ENCODE measurements at places on chromosomes 7 and 10. TPM values are rescaled to one million over a fixed set of nuclear protein-coding genes. Genes with fewer than 3 reads are reported as not detected.

- H3K27ac ChIP-seq = no peak overlapping the region
- no peaks in the 10 kb centered on the region for H3K36me3 ChIP-seq
- H3K4me3 ChIP-seq = no peak overlapping the region
- no peak for DNase-seq
These were observed 107.7 kb upstream of the MPP7 start for GRCh38 chr10:28410420-28411135.

TCERG1L gene
- total RNA-seq = not detected

DNA sequence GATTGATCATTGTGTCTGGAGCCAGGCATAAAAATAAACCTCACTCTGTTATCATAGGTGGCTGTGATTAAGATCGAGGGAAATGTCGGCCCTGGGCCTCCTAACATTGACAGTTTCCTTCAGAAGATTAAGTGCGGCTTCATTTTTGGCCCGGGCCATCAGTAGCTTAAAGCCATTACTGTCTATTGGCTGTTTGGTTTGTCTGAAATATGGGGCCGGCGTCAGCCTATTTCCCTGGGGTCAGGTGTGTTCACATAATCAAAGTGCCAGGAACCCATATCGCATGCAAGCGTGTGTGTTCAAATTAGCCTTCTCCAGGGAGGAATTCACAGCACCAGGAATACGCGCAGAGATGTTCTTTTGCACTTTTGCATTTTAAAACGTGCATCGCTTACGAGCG lies 114.7 kb downstream of the CUX1 start:
- H3K4me3 ChIP-seq = no peak overlapping the region
- no peaks in the 10 kb centered on the region for H3K27me3 ChIP-seq
- peaks cover 4% of the 10 kb centered on the region for H3K36me3 ChIP-seq

TAS2R4 gene
- 0.38 TPM for total RNA-seq

DNA sequence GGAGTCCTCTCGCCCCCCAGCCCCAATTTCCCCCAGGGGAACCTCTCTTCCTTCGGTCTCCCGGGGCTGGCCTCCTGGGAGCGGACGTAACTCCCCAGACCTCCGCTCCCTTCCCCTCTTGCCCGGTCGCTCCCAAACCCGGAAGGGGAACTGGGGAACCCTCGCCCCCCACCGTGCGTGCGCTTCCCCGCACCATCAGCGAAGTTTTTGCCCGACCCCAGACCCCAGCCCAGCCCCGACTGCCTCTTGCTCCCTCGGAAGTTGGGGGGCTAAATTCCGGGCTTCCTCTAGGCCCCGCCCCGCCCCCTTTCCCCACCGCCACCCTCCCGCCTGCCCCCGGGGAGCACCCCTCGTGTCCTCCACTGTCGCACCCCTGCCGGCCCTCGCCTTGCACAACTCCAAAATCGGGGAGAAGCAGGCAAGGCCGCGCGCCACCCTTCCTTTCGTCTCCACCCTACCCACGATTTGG lies 436 bp downstream of the GNB2 start:
- H3K27me3 ChIP-seq = no peaks in the 10 kb centered on the region
- peak; percentile 48 for DNase-seq
- peak overlapping the region; percentile 97 for H3K4me3 ChIP-seq
- H3K36me3 ChIP-seq = peaks cover 15% of the 10 kb centered on the region

SP8 gene
- 0.07 TPM for total RNA-seq

GRCh38 chr7:157555313-157555712 lies 218.5 kb downstream of the DNAJB6 start:
- H3K27me3 ChIP-seq = no peaks in the 10 kb centered on the region
- no peaks in the 10 kb centered on the region for H3K4me1 ChIP-seq
- H3K36me3 ChIP-seq = no peaks in the 10 kb centered on the region
- H3K27ac ChIP-seq = no peak overlapping the region
- no peak for DNase-seq
- H3K4me3 ChIP-seq = no peak overlapping the region

DNA sequence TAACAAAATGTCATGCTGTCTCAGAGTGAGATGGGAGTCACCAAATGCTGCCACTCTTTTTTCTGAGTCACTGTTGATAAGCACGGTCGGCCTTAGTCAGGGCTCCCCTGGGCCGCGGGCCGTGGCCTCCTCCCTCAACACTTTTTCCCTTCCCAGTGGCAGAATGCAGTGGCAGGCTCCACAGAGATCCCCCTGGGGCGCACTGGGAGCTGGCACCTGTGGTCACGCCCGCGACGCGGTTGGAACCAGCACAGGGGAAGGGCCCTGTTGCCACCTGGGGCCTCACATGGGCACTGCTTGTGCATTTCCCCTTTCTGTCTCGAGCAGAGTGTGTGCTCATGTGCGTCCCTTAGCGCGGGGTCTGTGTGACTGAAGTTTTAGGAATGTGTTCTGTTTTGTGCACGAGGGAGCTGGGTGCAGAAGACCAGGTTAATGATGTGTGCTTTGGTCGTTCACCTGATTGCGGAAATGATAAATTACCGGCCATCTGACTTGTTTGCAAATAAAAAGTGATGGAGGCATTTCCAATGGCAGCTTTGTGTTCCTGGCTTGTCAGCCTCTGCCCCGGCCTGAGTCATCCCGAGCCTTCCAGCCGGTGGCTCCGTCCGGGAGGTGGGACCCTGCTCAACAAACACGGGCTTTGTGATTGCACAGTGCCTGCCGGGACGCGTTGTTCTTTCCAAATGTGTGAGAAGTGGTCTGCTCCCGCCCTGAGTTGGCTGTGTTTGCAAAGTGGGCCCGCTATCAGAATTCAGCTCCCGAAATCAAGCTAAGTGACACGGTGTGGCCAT lies 100.7 kb downstream of the NKX6-2 start:
- peak; percentile 33 for DNase-seq
- H3K27me3 ChIP-seq = no peaks in the 10 kb centered on the region
- H3K4me1 ChIP-seq = peaks cover 19% of the 10 kb centered on the region
- H3K4me3 ChIP-seq = no peak overlapping the region
- H3K36me3 ChIP-seq = peaks cover under 1% of the 10 kb centered on the region
- no peak overlapping the region for H3K27ac ChIP-seq

ATG9B gene
- total RNA-seq = 2.8 TPM

DNA sequence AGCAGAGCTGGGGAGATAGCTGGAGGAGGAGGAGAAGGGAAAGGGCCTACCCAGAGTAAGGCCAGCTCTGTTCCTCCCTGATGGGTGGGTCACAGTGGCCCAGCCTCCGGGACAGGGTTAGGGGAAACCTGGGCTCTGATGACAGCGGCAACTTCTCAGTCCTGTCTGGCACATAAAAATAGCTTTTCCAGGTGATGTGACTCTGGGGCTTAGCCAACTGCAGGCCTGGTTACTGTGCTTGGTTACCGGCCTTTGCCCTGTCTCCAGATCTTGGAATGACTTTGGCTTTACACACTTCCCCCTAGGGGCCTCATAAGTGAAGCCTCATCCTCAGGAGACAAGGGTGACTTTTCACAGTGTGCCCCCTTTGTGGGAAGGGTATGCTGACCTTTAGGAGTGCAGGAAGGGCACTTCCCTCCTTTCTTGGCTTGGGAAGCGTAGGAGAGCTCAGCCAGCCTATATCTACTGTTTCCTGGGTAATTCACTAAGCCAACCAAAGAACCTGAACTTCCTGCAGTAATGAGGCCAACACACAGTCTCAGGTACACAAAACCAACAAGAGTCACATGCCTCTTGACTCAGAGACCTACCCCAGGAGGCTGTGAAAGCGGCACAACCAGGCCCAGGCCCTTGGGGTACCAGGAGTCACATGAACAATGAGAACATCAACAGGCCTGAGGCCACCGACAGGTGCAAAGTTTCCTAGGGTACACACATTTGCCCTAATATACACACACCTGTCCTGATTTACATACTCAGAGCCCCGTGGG lies 11.7 kb upstream of the HILPDA start:
- H3K27me3 ChIP-seq = no peaks in the 10 kb centered on the region
- no peaks in the 10 kb centered on the region for H3K36me3 ChIP-seq

- no peaks in the 10 kb centered on the region for H3K36me3 ChIP-seq
- peaks cover 9% of the 10 kb centered on the region for H3K4me1 ChIP-seq
- DNase-seq = no peak
- H3K27ac ChIP-seq = no peak overlapping the region
These were observed 24.1 kb downstream of the WDR86 start for GRCh38 chr7:151385626-151386300.

RHOBTB1 gene
- total RNA-seq = not detected

DNA sequence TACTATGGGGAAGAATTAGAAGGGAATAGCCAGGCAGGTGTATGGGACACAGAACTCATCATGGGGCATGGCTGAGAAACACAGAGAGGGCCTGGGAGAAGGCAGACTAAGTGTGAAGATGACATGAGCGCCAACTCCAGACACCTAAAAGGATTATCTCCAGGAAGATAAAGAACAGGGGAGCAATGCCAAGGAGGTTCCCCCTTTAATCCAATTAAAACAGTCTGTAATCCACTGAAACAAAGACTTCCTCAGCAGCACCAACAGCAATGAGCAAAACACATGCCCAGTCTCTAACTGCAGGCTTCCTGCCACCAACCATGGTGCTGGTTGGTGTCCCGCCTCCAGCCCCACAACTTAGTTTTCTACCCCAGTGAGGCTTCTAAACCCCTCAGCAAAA lies 108.9 kb downstream of the GRID1 start:
- H3K4me3 ChIP-seq = no peak overlapping the region
- no peak overlapping the region for H3K27ac ChIP-seq
- DNase-seq = no peak
- H3K36me3 ChIP-seq = no peaks in the 10 kb centered on the region

KEL gene
- 0.52 TPM for total RNA-seq

GRCh38 chr10:53458007-53458406 lies 685.4 kb upstream of the MBL2 start:
- no peaks in the 10 kb centered on the region for H3K4me1 ChIP-seq
- H3K27ac ChIP-seq = no peak overlapping the region
- no peak for DNase-seq
- no peaks in the 10 kb centered on the region for H3K36me3 ChIP-seq
- H3K4me3 ChIP-seq = no peak overlapping the region

DNA sequence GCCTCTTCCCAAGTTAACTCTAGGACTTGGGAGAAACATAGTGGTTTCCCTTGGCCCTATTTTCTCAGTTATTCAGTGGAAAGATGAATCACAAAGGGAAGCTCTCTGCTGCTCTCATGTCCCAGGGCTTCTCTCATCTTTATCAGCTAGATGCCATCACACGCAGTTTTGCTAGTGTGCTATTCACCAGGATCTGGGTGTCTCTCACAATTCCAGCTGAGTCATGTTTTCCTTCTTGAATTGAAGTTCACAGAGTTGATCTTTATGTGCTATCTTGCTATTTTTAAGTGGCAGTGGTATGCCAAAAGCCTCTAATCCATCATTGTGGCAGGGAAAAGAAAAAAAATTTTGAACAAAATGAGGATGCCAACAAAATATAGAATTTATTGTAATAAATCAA lies 101.3 kb downstream of the TWIST1 start:
- no peak overlapping the region for H3K27ac ChIP-seq
- no peaks in the 10 kb centered on the region for H3K4me1 ChIP-seq
- H3K36me3 ChIP-seq = no peaks in the 10 kb centered on the region
- no peaks in the 10 kb centered on the region for H3K27me3 ChIP-seq
- no peak overlapping the region for H3K4me3 ChIP-seq
- no peak for DNase-seq

- H3K27me3 ChIP-seq = peaks cover 15% of the 10 kb centered on the region
- no peaks in the 10 kb centered on the region for H3K4me1 ChIP-seq
- H3K36me3 ChIP-seq = no peaks in the 10 kb centered on the region
- no peak for DNase-seq
- no peak overlapping the region for H3K4me3 ChIP-seq
These were observed 77.6 kb downstream of the BICC1 start for GRCh38 chr10:58590152-58590840.

HOXA7 gene
- not detected for total RNA-seq

MACROH2A2 gene
- 2.7 TPM for total RNA-seq

GRCh38 chr10:33192190-33192589 lies 142.3 kb downstream of the NRP1 start:
- no peaks in the 10 kb centered on the region for H3K36me3 ChIP-seq
- H3K27me3 ChIP-seq = peaks cover 4% of the 10 kb centered on the region
- no peak overlapping the region for H3K4me3 ChIP-seq
- no peak overlapping the region for H3K27ac ChIP-seq

DNA sequence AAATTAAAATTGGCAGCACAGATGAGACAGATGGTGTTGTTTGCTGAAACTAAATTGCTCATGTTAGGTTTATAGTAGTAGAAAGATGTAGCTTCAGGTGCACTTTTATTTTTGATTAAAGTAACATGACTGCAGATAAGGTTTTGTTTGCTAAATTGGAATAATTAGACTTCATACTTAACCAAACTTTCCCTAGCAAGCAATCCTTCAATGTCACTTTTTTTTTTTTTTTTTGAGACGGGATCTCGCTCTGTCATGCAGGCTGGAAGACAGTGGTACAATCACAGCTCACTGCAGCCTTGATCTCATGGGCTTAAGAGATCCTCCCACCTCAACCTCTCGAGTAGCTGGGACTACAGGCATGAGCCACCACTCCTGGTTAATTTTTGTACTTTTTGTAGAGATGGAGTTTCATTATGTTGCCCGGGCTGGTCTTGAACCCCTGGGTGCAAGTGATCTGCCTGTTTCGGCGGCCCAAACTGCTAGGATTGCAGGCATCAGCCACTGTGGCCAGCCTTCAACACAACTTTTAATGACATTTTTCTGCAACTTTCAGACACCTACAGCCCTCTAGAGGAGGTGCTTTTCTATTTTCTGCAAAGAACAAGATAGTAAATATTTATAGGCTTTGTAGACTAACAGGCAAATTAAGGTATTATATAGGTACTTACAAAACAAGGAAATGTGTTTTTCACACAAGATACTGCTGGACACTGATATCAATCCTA lies 84.8 kb upstream of the CCNY start:
- no peak for DNase-seq
- no peaks in the 10 kb centered on the region for H3K4me1 ChIP-seq
- H3K27ac ChIP-seq = no peak overlapping the region
- no peaks in the 10 kb centered on the region for H3K27me3 ChIP-seq
- H3K4me3 ChIP-seq = no peak overlapping the region

DNA sequence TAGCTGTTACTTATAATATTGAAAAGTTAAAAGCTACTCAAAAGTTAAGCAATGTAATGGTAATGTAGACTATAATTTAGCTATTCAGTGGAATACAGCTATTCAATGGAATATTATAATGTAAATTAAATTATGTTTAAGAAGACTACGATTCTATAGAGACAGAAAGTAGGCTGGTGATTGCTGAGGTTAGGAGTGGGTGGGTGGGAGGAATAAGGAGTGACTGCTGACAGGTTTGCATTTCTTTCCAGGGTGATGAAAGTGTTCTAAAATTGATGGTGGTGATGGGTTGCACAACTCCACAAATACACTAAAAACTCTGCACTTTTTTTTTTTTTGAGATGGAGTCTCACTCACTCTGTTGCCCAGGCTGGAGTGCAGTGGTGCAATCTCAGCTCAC lies 21.4 kb downstream of the DENND2A start:
- no peaks in the 10 kb centered on the region for H3K27me3 ChIP-seq
- DNase-seq = no peak
- no peaks in the 10 kb centered on the region for H3K4me1 ChIP-seq
- no peak overlapping the region for H3K27ac ChIP-seq
- H3K4me3 ChIP-seq = no peak overlapping the region

TRPV6 gene
- total RNA-seq = not detected

WNT8B gene
- total RNA-seq = 0.96 TPM

Measured in activated naive CD4-positive, alpha-beta T cell treated with anti-CD3 and anti-CD28 coated beads for 36 hours (primary cell).